NCI-H2081 treated with DMSO at 0.1 percent for 48 hours (cell line): ENCODE measurements at places on chromosomes 5 and 9.

- no peak for DNase-seq
Measured at GRCh38 chr9:137315581-137316011, 13.5 kb upstream of the NRARP start.

GRCh38 chr5:180605554-180606214 lies 14.4 kb upstream of the SCGB3A1 start:
- DNase-seq = no peak

DNA sequence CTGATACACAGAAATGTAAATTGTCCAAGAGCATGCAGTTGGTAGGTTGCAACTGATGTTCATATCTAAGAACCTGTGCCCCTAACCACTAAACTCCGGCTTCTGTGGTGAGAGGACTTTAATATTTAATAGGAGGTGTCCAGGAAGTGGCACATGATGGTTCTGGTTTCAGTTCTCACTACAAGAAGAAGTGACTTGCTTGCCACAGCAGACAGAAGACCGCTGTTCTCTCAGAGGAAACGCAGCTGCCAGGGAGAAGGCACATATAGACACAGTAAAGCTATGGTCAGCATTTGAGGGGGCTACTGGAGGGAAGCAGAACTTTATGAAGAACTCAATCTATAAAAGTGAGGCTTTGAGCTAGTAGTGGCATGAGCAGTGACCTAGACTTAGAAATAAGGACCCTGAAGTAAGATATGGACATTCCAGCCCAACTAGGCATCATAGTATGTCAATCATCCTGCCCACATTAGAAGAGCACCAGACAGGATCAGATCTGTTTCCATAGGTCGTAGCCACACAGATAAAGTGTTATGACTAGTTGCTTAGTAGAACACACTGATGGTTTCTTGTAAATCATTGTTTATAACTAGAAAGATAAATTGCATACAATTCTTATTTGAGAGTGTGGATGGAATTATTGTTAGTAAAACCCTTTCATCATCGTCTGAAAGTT lies 36.4 kb upstream of the DAB2 start:
- no peak for DNase-seq

DNA sequence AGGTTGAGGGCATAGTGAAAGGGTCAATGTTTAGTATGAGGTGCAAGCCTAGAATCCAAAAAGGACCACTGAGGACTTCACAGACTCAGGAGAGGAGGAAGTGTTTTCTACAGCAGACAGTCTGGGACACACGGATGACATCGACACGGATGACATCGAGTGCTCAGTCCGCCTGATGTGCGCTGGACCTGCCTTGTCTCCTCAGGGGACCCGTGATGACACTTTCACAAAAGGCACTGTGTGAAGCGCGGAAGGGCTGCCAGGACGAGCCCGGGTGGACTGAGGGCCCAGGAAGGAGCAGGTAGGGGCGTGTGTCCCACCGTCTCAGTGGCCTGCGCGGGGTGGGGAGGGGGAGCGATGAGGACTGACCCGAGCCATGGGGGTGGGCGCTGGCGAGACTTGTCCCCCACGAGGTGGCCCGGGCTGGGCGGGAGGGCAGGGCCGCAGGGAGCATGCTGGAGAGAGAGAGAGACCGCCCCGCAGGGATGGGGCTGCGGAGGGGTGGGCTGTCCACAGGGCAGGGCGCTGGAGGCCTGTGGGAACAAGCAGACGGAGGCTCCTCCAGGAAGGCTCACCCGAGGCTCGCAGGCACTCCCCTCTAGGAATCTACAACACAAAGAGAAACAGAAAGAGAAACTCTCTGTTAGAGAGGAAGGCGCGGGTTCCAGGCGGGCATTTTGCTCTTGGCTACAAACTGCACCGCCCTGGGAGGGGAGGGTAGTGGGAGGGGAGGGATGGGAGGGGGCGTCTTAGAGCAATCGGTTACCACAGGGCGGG lies 54.9 kb downstream of the USP20 start:
- DNase-seq = no peak

DNA sequence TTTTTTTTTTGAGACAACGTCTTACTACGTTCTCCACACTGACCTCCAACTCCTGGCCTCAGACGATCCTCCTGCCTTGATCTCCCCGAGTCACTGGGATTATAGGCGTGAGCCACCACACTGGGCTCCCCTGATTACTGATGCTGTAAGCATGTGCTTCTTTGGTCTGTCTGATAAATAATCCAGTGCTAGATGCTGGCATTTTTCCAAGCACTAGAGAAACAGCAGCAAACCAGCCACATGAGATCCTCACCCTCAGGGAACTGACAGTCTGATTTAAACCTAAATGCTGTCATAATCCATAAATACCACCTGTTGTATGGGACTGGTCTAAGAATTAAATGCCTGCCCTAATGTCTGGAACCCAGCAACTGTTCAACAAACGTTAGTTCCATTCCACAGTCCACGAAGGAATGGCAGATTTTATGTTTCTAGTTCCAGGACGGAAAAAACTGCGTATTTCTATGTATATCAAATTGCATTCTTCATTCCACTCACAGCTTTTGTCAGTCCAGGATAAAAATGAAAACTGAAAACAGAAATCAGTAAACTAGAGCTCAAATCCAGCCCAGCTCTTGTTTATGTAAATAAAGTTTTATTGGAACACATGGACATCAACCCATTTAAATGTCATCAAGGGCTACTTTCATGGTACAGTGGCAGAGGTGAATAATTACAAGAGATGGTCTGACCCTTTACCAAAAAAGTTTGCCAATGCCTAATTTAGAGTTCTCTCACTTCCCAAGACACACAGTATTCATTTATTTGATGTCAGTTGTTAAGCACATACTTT lies 20.1 kb downstream of the SLC35D2 start:
- no peak for DNase-seq

- DNase-seq = no peak
Measured at GRCh38 chr9:18149471-18150011, 324.4 kb upstream of the ADAMTSL1 start.

DNA sequence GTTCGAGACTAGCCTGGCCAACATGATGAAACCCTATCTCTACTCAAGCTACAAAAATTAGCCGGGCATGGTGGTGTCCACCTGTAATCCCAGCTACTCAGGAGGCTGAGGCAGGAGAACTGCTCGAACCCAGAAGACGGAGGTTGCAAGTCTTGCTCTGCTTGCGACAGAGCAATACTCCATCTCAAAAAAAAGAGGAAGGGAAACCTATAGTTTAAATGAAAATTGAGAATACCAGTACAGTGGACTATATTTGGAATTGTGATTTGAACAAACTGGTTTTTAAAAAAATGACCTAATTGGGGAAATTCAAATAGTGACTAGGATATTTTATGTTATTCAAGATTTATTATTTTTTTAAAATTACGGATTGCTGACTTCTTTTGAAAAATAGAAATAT lies 33.2 kb downstream of the DIAPH1 start:
- DNase-seq = no peak

- DNase-seq = no peak
Measured at GRCh38 chr5:172102913-172103626, 85.0 kb downstream of the STK10 start.

GRCh38 chr5:134549714-134550113 lies 24.2 kb downstream of the JADE2 start:
- DNase-seq = no peak

DNA sequence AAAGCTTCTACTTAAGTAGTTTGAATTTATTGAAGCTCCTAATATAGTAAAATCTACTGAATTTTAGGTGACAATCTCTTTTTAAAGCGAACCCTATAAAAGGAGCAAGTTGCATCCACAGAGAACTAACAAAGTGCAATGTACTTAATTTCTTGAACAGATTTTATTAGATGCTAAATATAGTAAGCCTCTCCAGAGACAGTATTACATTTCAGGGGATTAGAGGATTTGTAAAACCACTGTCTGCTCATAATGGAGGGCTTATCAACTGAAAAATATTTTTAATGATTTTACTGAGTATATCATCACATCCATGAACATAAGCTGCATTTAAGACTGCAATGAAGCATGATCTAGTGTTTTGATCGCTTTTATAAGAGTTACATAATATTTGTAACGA lies 230.0 kb upstream of the EFNA5 start:
- no peak for DNase-seq

GRCh38 chr5:167050568-167051401 lies 1240.7 kb upstream of the WWC1 start:
- DNase-seq = no peak

GRCh38 chr9:73049280-73049679 lies 96.4 kb upstream of the ALDH1A1 start:
- no peak for DNase-seq

GRCh38 chr5:95627971-95628810 lies 8.3 kb downstream of the GPR150 start:
- DNase-seq = no peak

- no peak for DNase-seq
Measured at GRCh38 chr5:91058575-91058974, 324.5 kb downstream of the ARRDC3 start.

- DNase-seq = no peak
Measured at GRCh38 chr5:56010431-56010830, 15.7 kb upstream of the IL6ST start.

DNA sequence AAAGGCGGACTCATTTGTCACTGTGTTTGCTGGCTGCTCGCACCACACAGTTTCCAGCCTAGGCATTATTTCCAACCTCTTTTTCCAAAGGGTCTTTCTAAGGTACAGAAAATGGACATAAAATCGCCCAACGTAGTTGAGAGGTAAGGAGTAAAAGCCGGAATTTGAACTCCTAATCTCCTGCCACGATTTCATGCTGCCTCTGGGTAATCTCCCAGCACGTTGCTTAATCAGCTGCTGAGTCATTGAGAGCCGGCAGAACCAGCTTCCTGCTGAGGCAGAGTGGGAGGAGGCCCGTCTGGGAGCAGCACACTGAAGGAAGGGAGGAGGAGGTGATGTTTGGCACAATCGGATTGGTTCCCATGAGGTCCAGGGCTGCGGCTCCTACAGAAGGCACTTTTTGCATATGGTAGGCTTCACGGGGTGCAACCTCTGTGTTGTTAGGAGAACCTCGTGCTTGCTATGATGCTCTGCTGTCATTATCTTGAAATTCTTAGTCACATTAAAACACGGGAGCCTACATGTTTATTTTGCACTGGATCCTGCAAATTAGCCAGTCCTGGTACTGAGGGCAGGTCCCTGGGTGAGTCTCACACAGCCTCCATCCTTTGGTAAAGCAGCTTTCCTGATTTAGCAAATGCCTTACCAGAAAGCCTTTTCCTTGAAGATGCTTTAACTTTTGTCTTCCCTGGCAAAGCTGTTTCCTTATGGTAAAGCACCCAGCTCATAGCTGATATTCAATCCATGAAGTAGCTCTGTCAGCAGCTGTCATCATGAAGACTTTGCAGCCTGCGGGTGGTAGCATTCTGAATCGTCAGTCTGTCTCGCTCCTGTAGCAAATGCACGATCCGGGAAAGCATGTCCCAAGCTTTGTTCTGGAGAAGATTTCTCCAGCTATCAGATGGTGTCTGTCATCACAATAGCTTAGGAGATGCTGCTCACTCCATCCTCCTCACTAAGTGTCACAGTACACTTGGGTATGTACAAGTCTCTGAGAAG lies 191.6 kb upstream of the MSX2 start:
- DNase-seq = no peak

- DNase-seq = no peak
Measured at GRCh38 chr5:151382576-151382975, 35.2 kb upstream of the SLC36A2 start.

DNA sequence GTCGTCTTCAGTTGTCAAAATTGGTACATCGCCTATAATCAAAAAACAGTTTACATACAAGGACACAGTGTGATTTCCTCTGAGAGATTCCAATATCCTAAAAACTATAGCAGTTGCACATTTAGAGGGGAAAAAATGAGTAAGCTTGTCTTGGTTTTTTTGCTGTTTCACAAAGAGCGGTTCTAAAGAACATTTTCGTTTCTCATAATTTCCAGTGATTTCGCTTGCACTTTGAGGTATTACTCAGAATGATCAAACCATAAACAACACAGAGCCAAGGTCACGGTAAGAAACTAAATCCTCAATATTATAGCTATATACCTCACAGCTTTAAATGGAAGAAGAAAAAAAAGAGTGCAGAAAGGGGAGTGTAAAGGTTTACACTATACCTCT lies 861 bp downstream of the MTX3 start:
- DNase-seq = no peak

DNA sequence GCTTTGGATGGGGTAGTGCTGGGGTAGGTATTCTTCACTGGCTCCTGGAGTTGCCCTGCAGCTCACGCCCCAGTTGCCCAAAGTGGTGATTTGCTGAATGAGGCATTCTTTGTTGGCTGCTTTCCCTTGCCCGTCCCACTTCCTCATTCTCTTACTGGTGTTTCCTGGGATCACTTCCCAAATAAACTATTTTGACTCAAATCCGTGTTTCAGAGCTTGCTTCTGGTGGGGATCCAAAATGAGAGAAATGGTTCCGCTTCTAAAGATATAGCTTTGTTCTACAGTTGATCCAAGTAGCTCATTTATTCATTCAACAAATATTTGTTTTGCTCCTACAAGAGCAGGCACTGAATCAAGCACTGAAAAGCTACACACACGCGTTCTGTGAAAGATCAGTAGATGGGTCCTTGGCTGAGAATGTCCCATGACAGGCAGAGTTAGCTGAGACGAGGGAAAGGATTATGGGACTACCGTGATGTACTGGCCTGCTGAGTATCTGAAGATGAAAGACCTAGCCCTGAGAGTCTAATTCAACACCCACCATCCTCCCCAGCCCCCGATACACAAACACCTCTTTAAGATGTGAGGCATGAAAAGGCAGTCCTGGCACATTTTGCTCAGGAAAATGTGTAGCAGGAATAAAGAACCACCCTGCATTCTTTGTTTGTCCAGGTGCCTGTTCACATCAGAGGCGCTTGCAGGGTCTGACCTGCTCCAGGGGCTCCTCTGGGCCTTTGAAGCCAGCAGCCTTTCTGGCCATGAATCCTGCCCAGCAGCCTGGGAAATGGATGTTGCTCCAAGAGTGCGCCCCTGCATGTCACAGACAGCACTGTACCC lies 143.1 kb upstream of the RANBP3L start:
- DNase-seq = no peak

- DNase-seq = no peak
Measured at GRCh38 chr9:26551971-26552370, 340.6 kb downstream of the CAAP1 start.

- no peak for DNase-seq
Measured at GRCh38 chr9:31347082-31347617, 1037.3 kb upstream of the ACO1 start.

DNA sequence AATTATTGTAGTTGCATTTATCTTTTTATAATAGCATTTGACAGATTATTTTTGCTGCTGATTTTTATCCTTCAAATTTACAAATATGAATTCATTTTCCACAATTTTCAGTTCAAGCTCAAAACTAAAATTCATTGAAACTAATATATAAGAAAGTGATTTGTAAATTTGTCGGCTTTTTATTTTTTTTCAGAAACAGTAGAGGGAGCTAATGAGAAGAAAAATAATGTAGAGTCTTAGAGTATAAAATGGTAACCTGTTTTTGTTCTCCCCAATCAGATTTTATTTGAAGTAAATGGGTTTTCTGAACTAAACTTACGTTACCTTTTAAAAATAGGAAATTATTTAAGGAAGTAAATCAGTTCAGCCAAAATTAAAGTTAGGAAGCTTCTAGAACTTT lies 19.2 kb downstream of the PRRC1 start:
- no peak for DNase-seq

- DNase-seq = no peak
Measured at GRCh38 chr5:138705007-138705406, 48.2 kb upstream of the CTNNA1 start.
